ENCODE measurements at places on chromosomes 6 and 20.

GRCh38 chr6:110265273-110265672, 85.0 kb downstream of the CDC40 start:
- DNase-seq = no peak

GRCh38 chr20:40930561-40930960, 98.1 kb upstream of the TOP1 start:
- DNase-seq = no peak

- no peak for DNase-seq
Measured at GRCh38 chr20:47781632-47782031, 3.6 kb downstream of the SULF2 start.

- DNase-seq = no peak
Measured at GRCh38 chr20:9488063-9488462, 26.3 kb upstream of the LAMP5 start.

GRCh38 chr6:107849325-107849724, 25.2 kb upstream of the SCML4 start:
- DNase-seq = no peak

GRCh38 chr6:163427498-163428254, 13.2 kb downstream of the QKI start:
- no peak for DNase-seq

DNA sequence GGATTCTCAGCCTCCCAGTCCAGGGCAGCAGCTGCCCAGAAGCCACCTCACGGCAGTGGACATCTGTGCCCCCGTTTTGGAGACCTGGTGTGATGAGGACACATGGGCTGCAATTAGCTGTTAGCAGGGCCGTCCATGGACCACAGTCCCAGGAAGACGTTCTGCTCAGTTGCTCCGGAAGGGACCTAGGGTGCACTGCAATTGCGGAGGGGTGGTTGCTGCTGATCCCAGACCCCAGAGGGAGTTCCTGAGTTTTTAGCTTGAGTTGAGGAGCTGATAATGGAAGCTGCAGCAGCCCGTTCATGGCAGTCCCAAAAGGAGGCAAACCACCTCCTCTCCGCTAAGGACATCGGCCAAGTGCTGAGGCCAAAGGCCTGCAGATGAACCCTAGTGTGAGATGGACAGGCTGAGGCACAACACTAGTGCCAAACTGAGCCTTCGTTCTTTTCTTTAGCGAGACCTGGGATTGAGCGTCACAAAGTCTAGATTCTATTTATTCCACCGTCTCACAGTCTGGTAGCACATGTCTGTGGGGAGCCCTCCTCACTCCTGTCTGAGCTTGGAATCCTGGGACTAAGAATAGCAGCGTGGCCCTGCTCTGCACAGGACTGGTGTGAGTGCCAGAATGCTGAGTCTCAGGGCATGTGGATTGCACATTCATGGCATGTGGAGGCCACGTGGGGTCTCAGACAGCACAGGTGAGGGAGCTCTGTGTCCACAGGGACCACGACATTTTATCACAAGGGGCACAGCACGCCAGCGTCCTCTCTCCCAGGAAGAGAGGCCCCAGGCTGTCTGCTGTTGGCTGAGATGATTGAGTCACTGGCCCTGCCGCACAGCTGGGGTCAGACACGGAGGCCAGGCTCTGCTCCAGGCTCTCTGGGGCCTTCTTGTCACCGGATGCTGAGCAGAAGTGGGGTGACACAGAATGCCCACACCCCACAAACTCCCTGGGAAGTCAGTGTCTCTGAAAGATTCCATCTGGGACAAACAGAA, 113.4 kb downstream of the PSMB1 start:
- no peak for DNase-seq
